NCI-H187 (cell line): ENCODE measurements at places on chromosomes 13 and 19.
A peak's percentile ranks its signal among the peaks of the same experiment; 100 is the strongest.

DNA sequence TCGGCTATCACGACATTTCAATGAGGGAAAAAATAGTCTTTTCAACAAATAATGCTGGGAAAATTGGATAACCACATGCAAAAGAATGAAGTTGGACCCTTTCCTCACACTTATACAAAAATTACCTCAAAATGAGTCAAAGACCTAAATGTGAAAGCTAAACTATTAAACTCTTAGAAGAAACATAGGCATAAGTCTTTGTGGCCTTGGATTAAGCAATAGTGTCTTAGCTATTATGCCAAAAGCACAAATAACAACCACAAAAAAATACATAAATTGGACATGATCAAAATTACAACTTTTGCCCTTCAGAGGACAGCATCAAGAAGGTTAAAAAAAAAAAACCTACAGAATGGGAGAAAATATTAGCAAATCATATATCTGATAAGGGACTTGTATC, 156.6 kb downstream of the FOXO1 start:
- no peak for DNase-seq

DNA sequence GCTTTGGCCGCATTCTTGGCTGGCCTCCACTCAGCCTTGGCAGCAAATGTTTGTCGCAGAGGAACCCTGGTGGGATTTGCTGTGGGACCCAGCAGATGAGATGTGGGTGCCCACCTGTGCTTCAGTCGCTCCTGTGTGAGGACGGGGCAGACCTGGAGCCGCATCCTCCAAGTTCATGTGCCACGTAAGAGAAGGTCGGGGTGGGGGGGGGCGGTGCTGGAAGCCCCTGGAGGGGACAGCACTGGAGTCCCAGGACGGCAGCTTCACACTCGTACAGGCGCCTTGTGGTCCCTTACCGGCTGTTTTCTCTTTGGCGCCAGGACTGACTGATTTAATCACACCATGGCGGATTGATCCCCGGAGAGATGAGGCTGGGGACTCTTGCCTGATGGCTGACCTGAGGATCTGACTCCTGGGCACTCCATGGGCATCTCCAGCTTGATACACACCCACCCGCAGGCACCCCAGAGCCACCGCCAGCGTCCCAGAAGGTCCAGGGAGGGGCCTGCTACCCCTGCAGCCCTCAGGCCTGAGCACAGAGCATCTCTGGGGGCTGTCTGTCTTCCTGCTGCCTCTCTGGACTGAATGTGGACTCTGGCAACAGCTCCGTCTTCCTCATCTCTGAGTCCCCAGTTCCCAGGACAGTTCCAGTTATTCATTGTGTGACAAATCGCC, 10.0 kb upstream of the GRTP1 start:
- DNase-seq = no peak

DNA sequence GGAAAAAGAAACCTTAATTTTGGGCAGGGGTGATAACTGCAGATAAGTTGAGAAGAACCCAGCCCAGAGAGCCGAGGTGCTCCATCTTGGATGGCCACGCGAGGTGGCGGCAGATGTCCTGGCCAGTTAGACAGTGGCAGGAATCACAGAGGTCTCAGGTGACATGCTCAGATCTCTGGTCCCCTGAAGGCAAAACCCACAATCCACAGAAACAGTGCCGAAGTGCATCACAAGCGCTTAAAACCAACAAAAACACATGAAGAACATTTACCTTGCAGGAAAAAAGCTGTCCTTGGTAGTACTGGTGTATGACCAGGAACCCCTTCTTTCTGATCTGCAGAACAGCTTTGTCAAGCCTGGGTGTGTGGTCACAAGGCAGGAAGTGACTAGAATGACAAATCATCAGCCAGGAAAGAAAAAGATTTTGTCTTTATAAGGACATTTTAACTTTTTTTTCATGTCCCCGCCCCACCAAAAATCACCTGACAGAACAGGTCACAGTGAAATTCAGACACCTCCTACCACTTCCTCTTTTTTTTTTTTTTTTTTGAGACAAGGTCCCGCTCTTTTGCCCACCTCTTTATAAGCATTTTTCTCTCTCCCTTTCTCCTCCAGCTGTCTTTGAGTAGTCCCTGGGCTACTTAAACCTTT, at the start of gene LCP1:
Gene LCP1 (minus strand): TSS at position 338 of the 651 bp plus-strand sequence. CDS start 22,515 bp downstream, outside the sequence.
- DNase-seq = no peak

DNA sequence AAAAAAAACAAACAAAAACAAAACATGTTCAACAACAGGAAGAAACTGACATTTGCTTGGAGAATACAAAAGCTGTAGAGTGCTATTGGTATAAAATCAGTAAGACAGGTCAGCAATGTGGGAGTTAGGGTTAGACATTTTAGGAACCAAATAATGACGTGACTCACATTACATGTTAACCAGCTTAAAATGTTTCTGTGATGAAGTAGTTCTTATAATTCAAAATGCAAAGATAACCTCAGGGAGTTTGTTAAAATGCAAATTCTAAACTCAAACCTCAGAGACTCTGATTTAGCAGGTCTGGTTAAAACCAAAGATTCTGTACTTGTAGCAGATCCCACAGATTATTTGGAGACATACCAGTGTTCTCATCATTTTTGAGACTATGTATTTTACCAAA, 549.4 kb upstream of the SLITRK1 start:
- no peak for DNase-seq

GRCh38 chr13:99429670-99430069, 71.6 kb upstream of the TM9SF2 start:
- no peak for DNase-seq

DNA sequence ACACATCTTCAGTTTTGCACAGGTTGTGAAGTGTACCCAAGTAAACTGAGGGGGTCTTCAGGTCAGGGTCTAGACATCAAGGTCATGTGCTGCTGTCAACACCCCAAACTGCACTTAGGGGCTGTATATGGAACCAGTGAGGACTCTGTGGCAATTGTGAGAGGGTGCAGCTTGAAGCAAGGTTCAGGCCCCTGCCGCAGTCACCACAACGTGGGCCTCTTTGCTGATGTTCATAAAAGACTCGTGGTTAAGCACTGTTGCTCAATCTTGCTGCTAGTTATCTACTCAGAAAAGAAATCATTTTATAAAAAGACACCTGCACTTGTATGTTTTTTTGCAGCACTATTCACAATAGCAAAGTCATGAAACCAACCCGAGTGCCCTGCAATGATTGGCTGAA, 907.4 kb downstream of the UQCRFS1 start:
- DNase-seq = no peak

- DNase-seq = no peak
Measured at GRCh38 chr19:44278181-44278690, 18.6 kb downstream of the ZNF233 start.

DNA sequence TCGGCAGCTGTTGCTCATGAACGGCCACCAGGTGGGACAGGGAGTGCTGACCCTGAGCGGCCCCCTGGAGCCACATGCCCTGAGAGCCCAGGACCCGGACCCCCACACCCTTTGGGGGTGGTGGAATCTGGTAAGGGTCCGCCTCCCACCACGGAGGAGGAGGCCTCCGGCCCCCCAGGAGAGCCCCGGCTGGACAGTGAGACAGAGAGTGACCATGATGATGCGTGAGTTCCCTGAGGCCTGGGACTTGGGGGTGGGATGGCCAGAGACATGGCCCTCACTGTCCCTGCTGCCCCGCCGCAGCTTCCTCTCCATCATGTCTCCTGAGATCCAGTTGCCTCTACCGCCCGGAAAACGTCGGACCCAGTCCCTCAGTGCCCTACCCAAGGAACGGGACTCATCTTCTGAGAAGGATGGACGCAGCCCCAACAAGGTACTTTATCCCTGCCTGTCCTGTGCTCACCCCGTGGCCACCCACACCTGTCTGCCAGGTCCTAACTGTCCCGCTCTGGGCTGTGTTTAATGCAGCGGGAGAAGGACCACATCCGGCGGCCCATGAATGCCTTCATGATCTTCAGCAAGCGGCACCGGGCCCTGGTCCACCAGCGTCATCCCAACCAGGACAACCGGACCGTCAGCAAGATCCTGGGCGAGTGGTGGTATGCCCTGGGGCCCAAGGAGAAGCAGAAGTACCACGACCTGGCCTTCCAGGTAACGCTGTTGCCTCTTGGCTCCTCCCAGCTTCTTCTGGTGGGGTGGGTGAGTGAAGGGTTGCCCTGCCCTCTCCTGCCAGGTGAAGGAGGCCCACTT, 14.7 kb upstream of the PRR19 start:
- no peak for DNase-seq

- DNase-seq = no peak
Measured at GRCh38 chr19:40143612-40144011, 47.6 kb upstream of the MAP3K10 start.

- peak; percentile 43 for DNase-seq
Measured at GRCh38 chr19:37334179-37335071, 36.5 kb upstream of the ZNF527 start.

DNA sequence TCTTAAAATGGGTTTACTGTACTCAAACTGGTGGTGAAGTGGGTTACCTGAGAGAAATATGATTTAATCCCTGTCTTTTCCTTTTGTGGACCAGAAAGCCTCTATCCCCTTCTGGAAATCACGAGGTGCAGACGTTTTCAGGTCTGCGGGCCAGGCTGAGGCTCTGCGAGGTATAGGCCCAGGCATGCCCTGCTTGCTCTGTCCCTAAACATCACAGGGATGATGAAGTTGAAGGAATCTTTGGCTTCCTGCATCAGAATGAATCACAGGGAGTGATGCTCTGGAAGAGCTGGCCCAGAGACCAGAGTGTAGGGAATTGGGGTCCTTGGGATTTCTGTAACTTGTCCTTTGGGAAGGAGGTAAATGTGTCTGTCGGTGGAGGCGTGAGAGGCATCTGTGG, 18.4 kb upstream of the CHST8 start:
- no peak for DNase-seq

GRCh38 chr19:6599866-6600454, 9.0 kb upstream of the CD70 start:
- DNase-seq = no peak

- no peak for DNase-seq
Measured at GRCh38 chr13:61695147-61695546, 279.5 kb upstream of the PCDH20 start.

- no peak for DNase-seq
Measured at GRCh38 chr19:8539621-8540149, 25.7 kb upstream of the ZNF414 start.

DNA sequence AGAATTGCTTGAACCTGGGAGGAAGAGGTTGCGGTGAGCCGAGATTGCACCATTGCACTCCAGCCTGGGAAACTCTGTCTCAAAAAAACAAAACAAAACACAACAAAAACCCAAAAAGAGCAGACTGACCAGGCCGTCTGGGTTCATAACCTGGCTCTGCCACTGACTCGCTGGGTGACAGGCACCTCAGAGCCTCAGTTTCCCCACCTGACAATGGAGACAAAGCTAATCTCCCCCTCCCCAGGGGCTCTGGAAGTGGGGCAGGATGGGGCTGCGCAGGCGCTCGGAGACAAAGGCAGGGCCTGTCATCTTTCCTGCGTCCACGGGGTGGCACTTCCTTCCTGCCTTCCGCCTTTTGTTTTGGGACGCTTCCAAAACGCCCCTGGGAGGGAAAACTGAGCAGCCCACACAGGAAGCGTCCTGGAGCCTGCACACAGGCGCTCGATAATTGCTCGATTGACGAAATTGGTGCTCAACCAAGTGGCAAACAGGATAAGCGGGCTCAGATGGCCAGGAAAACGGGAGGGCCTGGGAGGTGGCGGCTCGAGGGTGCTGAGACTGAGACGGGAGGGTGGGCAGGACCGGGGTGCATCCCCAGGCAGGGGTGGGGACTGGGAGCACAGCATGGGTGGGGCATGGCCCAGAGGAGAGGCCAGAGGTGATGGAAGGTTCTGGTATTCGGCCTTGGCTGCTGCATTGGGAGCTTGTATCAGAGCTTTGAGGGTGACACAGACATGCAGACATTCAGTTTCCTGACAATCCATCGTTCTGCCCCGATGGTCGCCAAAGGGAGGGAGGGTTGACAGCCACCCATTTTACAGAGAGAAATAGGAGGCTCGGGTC, 17.8 kb downstream of the SPC24 start:
- DNase-seq = no peak

- no peak for DNase-seq
Measured at GRCh38 chr13:97212004-97212403, 10.1 kb upstream of the MBNL2 start.

DNA sequence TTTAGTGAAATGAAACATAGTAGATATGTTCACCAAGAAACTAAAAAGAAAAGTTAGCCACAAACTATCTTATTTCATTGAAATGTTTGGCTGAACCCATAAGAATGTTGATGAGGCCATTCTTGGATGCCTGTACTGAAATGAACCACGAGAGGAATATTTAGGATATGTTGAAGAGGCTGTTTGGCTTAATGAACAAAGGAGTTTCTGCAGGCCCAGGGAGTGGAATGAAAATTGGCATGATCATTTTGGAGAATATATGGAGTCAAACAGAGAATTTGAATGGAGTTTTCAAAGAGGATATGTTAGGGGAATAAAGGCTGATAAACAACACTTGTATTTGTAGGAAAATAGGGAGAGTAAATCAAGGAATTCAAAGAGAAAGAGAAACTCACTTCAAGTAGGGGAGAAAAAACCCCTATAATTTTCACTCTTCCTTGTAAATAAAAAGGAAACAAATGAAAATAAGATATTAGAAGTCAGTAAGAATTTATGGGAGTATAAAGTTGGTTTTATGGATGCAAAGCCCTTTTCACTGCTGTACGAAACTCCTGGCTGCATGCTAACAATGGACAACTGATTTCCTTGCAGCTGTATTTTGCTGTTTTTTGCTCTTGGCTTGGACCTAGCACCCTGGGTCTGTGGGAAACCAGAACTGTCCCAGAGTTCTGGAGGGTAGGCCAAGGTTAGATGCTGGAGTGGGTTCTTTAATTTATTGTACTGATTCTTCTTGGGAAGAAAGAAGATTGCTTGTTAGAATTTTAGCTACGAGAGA, 36.5 kb downstream of the KL start:
- DNase-seq = no peak

GRCh38 chr13:73822668-73823592, 311.3 kb downstream of the KLF12 start:
- DNase-seq = no peak

DNA sequence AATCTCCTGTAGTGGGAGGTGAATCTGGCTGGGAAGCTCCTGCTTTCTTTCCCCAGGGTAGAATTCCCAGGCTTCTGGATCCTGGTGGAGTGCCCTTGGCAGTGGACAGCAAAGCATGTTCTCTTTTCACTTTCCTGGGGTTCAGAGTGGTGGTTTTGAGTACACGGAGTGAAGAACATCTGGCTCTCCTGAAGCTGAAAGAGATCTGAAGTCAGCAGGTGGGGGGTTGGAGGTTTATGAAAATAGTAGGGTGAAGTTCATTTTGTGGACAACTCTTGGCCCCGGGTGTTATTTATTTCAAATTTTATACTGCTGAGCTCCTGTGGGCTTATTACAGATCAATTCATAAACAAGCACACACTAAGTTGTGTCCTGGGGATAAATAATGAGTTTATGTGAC, 497.3 kb downstream of the KLF5 start:
- DNase-seq = peak; percentile 24

GRCh38 chr13:59715611-59716010, 448.1 kb downstream of the DIAPH3 start:
- no peak for DNase-seq

- no peak for DNase-seq
Measured at GRCh38 chr13:48181482-48182145, 51.4 kb upstream of the ITM2B start.

DNA sequence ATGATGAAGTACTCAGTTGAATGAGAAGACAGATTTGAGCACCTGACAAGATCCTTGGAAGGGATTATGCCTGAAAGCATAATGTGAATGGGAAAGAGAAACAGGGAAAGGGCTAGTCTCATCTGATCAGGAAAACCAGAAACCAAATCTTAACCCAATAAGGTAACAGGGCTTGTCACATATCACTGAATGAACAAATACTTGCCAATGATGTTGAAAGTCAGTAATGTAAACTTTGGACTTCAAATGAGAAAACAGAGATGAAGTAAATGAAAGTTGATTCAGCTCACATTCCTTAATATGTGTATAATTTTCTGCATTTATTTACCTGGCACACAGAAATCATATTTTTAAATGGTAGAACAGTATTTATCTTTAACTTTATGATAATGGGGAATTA, 480.0 kb downstream of the KCTD12 start:
- no peak for DNase-seq
